ENCODE measurements at places on chromosomes 4 and X.

DNA sequence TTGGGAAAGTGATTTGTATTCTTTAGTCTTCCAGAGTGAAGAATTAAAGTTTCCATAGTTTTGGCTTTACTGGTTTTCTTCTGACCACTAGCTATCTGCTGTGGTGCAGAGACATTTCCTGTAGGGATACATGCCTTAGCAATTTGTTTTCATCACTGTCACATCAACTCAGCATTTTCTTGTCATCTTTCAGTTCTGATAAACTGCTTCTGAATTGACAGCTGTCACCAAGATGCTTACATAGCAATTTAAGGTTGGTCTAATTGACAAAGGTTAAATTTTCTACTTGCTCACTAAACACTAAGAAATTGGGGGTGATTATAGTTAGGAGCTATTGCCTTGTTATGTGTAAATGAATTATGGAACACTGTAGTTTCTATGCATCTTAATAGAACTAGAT is 232.5 kb downstream of the TEX13A start:
- no peak for DNase-seq

- DNase-seq = no peak
Measured at GRCh38 chr4:119955256-119955655, 111.4 kb downstream of the MAD2L1 start.

DNA sequence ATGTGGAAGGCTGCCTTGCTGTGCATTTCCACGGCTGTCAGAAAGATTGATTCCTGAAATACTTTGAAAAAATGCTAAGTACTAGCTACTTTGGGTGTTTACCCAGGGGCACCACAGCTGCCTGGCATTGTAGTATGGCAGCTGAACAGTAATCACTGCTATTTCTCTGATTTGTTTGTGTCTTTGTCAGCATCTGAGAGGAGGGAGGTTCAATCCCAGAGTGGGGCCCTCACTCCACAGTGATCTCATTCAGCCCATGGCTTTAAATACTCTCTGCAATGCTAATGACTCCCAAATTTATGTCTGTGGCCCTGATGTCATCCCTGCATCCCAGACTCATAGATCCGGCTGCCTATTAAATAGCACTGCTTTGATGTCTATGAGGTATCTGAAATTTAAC is 575.3 kb upstream of the MAGEB2 start:
- no peak for DNase-seq

DNA sequence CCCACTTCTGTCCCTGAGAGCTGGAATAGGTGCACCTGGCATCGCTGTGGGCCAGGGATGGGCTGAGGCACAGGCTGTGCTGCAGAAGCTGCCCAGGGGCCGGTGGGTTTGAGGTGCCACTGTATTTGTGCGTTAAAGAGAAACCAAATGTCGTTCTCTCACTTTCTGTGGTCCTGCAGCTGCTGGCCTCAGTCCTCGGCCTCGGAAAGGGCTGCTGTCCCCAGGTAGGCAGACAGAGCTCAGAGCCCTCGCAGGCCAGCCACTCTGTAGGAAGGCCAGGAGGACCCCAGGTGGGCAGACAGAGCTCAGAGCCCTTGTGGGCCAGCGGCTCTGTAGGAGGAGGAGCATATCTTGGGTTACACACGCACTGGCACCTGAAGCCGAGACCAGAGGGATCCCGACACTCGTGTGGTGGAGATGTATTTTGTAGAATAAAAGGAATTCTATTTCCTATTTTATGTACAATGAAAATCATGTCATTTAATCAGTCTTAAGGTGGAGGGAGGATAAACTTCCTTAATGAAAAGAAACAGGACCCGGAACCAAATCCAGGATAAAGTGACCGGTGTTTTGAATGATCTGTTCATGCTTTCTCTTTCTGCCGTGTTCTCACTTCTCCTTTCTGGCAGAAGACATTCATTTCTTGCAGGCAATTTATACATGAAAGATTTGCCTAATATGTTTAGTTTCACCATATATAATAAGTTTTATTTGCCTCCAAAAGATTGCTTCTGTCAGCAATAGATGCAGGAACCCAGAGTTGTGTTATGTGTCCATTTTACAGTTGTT is 54.4 kb upstream of the HGFAC start:
- no peak for DNase-seq

- DNase-seq = no peak
Measured at GRCh38 chr4:17812801-17813200, 2.0 kb downstream of the NCAPG start.

DNA sequence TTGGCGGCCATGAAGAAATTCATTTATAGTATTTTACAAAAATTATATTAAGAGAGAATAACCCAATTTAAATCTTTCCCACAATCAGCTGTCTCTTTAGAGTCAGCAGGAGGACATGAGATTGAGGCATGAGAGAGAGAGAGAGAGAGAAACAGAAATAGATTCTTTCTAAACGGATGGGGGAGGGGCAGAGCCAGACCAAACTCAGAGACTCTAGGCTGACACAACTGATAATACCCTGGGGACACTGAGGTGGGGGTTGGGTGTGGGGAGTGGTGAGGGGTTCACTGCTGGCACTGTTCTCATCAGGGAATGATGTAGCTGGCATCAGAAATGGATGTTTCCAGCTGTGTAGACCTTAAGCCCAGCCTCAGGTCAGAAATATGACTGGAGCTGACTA is 20.5 kb upstream of the HOPX start:
- DNase-seq = no peak

GRCh38 chr4:40205259-40206198 is 8.7 kb downstream of the RHOH start:
- DNase-seq = no peak

GRCh38 chr4:128879283-128879682 is 69.8 kb downstream of the JADE1 start:
- DNase-seq = no peak

GRCh38 chr4:6001680-6002491 is 16.3 kb downstream of the C4orf50 start:
- DNase-seq = no peak

GRCh38 chr4:11021333-11021732 is 336.8 kb upstream of the CLNK start:
- DNase-seq = no peak

DNA sequence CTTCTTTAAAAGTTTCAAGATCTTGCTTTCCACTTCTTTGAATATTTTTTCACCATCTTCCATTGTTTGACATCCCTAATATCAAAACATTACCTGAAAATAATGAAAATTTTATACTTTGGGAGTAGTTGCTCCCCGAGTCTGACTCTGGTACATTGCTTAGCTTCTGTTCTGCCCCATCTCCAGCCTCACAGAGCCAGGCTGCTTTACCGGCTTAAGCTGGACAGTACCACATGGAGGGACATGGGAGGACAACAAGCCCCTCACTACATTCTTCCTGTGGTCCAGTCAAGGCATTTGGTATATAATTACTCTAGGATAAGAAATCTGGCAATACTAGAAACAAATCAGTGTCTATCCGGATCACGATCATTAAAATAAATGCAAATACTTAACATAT is 60.2 kb downstream of the UGT8 start:
- DNase-seq = no peak

DNA sequence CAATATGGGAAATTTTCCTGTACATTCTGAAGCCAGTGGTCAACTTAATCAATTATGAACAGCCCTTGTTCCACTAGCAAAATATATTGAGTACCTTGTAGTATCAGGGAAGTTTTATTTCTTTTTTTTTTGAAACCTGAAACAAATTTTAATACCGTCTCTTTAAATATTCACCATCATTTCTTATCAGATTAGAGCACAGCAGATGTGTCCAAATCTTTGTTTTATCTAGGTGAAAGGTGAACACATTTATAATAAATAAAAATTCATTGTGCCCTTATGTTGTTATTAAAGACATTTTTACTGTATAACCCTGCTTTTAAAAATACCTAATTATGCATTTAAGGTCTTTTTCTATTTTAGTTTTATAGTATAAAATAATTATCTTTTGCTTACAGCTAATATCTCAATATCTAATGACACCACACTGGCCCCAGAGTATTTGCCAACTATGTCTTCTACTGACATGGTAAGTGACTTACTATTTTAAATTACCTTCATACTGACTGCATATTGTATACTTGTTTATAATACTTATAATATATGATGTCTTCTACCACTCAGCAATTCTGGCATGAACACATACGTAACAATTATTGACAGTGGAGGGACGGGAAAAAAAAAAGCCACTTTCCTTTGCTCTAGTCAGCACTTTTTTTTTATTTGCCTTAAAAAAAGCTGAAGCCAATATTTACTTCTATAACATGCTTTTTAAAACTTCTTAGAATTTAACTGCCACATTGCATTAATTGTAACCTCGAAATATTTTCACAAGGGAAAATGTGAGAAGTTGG is 147.9 kb downstream of the SLC4A4 start:
- DNase-seq = no peak

DNA sequence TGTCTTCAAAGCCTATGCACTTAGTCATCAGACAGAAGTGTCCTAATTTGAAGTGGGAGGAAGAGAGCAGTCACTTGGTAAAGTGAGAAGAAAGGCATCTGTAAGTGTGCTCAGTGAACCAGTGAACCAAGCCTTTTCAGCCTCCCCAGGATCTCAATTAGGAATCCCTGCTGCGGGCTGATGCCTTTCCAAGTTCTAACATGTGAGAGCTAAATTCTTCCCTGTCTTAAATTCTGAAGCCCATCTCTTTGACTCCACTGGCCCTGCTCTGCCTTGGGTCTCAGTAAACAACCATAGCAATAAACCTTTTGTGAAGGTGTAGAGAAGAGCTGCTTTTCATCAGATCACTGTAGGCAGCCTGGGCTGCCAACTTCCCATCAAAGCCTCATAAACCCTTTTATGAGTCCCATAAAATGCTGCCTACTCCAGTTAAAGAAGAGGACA is 701.2 kb upstream of the LCORL start:
- DNase-seq = no peak

DNA sequence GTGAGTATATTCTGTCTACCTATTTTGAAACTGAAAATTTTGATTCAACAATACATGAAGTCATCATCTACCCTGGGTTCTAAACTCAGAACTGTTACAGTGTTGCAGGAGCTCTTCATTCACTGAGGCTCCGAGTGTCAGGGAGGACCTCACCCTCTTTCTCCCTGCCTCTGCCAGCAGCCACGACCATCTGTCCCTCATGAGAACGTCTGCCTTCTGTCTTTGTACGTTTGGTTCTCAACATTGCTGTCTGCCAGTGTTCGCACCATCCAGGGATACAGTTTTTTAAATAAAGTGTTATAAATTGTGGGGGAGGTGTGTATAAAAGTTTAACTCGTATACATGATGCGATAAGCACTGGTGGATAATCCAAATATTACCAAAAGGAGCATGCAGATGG is 55.5 kb downstream of the TRAPPC11 start:
- DNase-seq = no peak

DNA sequence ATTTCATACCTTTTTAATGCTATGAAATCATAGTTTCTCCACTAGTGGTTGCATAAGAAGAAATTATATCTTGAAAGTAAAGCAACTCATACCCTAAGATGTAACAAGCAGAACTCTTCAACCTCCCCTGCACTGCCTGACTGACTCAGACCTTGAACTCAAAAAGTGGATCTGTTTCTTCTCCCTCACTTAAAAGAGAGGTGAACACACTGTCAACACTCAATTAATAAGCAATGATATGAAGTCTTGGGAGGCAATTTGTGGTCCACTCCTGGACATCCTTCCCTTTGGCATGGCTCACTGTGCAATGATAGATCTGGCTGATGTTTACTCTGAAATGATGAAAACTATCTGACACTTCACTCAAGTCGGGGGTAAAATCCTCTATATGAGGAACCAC is 282.0 kb upstream of the DKK2 start:
- no peak for DNase-seq

GRCh38 chr4:35938936-35939335 is 305.4 kb downstream of the ARAP2 start:
- no peak for DNase-seq

Data from stimulated activated CD8-positive, alpha-beta memory T cell treated with anti-CD3 and anti-CD28 coated beads, Interleukin-4, amount 100 ng/mL, for 1 hour (primary cell).